ENCODE measurements at places on chromosomes 7 and 10. TPM values are rescaled to one million over a fixed set of nuclear protein-coding genes. Genes with fewer than 3 reads are reported as not detected.

DNA sequence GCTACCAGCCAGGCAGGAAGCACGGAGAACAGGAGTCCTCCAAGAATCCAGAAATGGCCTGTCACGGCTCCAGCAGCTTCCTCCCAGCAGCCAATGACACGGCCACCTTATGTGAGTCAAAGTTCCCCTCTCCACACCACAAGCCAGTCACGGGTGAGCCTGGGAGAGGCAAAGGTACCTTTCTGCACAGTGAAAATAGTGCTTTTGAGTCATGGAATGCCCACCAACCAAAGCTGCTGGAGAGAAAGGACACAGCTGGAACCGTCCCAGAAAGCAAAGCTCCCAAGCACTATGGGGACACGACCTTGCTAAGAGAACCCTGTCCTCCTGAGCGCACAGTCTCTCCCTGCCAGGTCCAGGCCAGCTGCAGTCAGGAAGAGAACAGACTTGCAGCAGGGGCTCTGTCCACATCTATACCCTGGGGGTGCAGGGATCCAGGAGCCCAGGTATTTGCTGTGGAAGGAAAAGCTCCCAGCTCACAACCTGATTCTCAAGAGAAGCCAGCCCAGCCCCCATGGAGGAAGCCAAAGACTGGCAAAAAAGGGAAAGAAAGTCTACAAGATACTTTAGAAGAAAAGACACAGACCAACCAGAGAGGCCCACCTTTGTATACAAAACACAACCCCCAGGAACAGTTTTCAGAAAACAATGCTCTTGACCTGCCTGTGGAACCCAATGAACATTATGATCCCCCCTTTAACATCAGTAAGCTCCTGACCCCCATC, 24.4 kb downstream of the C10orf71 start:
- no peak for DNase-seq

GRCh38 chr10:130418731-130419130, 282.5 kb downstream of the GLRX3 start:
- DNase-seq, result no peak

- DNase-seq, result no peak
These were observed 4.7 kb downstream of the ZNF239 start for GRCh38 chr10:43569681-43570080.

- DNase-seq, result no peak
These were observed 142.6 kb downstream of the PLXDC2 start for GRCh38 chr10:19958787-19959186.

DNA sequence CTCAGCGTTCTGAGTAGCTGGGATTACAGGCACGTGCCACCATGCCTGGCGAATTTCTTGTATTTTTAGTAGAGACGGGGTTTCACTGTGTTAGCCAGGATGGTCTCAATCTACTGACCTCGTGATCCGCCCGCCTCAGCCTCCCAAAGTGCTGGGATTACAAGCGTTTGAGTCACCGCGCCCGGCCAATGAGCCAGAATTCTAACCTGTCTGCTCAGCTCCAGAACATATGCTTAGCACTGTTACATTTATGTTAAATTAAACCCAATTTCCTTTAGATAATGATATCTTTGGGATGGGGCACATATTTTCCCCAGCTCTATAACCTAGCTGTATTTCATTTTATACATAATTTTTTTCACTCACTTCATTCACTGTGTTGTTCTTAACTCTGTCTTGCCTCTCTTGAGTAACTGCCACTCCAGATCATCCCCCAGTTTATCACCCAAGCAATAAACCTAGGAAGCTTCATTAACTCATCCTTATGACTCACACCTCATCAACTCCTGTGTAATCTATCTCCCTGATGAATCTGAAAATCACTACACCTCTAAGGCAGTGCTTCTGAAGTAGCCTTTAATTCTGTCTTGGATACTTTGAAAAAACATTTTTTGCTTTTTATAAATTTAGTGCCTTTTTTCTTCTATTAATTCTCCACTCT, 559.7 kb upstream of the ZWINT start:
- no peak for DNase-seq

- DNase-seq, result no peak
These were observed 218.1 kb downstream of the MAD1L1 start for GRCh38 chr7:2014391-2015241.

DNA sequence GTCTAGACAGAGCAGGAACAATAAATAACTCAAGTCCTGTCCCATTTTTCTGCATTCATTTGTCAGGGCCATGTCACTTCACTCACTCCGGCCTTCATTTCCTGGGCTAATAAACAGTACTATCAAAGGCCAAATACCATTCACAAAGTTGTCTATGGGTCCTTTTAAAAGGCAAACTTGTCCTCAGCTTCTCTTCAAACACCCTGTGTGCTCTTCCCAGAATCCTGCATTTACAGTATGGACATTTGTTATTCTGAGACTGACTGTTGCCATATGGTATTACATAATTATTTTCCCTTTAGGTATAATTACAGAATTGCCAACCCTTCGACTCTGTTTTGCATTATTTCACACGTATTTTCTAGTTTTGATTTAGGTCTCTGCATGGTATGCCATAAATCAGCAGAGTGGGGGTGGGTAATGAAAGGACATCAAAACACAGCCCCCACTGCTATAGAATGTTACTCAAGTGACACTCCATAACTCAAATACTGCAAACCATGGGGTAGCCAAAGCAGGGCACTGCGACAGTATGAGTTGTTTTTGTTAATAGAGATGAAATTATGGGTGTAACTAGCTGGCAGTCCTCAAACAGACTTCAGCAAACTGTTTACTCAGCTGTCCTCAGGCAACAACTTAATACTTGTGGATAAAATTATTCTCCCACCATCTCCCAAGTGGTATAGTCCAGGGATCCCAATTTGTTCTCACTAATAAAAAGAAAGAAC, 183.7 kb downstream of the TRIL start:
- DNase-seq, result no peak

The CCZ1 gene
- total RNA-seq, result 84.1 TPM

The RBP3 gene
- not detected for total RNA-seq

The PPP1R17 gene
- not detected for total RNA-seq

The DMBT1 gene
- total RNA-seq, result not detected

Measured in endothelial cell of umbilical vein (primary cell).